Retinal pigment epithelial cell (primary cell): ENCODE measurements at places on chromosomes 7 and 10.
A peak's percentile ranks its signal among the peaks of the same experiment; 100 is the strongest.

- no peak for DNase-seq
Observed at GRCh38 chr7:75809396-75809795, 4.2 kb downstream of the CCL24 start.

GRCh38 chr7:43201912-43202311, 89.5 kb downstream of the HECW1 start:
- DNase-seq = no peak

DNA sequence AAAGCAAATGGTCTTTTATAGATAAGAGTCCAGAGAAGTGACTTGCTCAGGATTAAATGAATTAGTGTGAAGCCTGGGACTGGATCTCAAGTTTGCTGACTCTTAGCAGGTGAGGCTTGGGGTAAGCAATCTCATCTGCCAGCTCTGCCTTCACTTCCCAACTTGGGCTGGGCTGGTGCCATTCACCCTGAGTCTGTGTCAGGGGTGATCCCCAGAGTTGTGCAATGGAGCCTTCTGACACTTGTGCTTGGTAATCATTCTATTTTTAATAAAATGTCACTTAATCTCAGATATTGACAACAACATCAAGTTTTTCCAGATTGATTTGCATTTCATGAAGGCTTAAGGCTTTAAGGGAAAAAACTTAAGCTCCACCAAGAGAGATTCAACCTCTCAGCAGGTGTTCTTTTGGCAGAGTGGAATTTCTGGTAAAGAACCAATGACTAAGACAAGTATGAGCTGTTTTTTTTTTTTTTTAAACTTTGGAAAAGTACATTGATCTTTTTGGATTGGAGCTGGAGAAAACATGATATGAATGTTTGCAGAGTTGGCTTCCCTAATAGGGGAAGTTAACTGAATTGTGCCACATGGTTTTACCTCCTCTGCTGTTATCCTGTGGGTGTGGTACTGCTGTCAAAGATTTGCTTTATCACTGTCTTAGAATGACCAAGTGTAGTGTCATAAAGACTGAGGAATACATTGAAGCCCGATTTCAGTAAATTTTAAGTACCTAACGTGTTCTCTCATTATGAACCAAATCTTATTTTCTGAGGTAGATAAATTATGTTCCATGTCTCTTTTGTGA, 48.6 kb upstream of the GPR37 start:
- DNase-seq = no peak

DNA sequence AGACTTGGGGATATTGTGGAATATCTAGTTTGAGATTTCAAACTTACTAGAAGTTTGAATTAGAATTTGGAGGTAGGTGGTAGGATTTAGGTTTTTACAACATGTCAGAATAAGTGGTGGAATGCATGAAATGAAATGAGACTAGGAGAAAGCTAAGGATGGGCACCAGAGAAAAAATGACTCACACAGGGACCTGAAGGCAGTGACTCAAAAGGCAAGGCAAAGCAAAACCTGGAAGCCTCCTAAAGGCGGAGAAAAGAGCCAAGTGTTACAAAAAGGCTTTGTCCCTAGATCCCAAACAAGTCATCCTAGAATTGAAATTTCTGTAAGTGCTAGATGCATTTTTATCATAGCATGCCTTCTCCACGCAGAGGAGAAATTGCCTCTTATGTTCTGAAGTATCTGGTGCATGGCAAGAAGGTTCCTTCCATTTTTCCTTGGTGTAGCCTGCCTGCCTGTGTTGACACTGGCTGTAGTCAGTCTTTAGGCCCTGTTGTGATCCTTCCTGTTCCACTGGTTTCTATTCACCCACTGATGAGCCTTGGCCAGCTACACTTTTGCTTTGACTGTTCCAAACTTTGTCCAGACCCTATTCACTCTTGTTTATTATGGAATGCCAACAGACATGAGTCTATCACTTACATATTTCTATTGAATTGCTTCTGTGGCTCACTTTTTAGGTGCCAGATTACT, 109.3 kb downstream of the ETV1 start:
- DNase-seq = no peak

DNA sequence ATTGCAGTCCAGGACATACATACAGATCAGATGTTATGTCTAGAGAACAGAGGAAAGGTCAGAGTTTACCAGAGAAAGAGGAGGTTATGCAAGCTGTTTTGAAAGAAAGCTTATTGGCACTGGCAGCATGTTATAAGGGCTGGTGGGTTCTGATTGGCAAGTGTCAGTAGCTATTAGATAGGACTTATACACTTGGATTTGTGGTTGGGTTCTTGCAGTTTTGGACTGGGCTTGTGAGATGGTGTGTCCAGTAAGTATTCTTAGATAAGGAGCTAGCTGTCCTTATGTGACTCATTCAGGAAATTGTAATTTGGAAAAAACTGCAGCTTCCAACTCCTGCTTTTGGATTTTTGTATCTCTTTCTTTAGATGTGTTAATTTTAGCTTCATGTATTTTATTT, 130.7 kb upstream of the NAMPT start:
- no peak for DNase-seq

DNA sequence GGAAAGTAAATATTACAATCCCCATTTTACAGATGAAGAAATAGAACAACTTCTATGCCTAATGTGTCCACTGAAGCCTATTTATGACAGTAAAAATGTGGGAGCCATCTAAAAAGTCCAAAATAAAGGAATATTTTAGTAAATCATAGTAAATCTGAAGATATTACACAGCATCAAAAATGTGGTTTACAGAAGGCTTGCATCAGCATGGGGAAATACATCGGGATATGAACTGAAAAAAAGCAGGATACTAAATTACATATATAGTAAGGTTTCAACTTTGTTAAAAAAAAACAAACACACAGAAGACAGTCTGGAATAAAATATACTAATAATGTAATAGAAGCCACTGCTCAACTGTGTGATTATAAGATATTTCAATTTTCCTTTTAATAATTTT, 20.8 kb downstream of the CPA1 start:
- no peak for DNase-seq

DNA sequence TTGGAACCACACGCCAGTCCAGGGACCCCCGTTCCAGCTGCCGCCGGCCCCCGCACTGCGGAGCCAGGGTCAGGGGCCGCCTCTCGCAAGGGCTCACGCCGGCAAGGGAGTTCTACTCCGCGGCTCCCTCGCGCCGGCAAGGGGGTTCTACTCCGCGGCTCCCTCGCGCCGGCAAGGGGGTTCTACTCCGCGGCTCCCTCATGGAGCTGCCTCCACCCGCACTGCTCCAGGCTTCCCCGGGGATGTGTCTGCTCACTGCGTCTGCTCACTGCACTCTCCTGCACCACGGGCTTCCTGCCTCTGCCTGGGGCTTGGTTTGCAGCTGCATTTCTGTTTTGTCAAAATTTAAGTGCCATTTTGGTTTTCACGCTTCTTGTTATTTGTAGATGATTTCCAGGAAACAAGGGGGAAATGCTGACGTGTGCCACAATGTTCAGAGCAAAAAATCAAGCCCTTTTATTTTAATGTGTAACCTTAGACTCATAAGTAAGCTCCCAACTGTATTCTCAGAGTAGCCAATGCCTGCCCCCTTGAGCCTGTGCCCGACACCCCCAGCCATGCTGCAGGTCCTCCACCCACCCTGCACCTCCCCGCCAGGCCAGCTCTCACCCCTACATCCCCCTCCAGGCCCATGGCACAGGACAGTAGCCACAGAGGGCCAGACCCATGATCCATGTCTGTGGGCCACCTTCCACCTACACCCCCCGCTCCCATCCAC, 246.2 kb downstream of the MAD1L1 start:
- no peak for DNase-seq

DNA sequence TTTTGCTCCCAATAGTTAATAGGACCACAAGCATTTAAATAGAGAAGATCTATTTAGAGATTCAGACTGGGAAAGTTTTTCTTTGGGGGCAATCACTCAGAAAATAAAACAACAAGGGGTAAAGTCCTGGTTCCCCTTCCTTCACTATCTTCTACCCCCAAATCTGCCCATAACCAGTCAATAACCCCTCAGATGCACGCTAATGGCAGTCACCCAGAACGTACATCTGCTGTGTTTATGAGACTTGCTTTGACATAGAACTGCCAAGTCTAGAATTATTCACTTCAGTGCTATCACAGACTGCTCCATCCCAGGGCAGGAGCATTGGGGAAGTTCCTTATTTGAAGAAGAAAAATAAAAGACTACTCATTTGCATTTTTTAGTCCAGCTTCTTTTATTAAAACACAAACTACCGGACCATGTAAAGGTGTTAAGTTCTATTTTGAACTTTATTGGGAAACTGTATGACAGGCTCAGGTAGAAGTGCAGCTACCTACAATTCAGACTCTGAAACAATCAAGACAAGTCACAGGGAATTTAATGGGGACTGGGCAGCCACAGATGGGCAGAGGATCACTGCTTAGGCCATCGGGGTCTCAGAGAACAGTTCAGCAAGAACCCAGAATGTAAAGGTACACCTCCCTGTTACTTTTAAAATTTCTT, 38.4 kb downstream of the ANK3 start:
- DNase-seq = no peak

GRCh38 chr7:94972296-94972695, 64.9 kb downstream of the PPP1R9A start:
- peak; percentile 38 for DNase-seq

DNA sequence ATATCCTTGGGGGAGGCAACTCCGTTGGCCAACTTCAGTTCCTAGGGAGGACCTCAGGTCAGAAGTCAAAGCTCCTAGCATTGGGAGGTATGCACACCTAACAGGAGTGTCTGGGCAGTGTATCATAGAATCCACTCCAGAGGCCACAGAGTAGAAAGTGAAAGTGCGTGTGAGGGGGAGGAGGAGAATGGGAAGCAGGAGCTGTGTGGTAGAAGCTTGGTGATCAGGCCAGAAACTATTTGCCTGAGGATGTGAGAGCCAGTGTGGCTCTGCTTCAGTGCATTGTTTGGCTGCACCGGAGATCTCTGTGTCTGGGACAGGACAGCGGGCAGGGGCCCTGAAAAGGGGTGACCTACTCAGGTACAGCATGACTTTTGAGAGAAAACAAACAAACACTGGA, 557.4 kb upstream of the VSTM2A start:
- no peak for DNase-seq
